ENCODE measurements at places on chromosomes 3 and 15. TPM values are rescaled to one million over a fixed set of nuclear protein-coding genes. Genes with fewer than 3 reads are reported as not detected.
A peak's percentile ranks its signal among the peaks of the same experiment; 100 is the strongest.

Gene PFKFB4
- 13.9 TPM for total RNA-seq

Gene PLSCR4
- total RNA-seq = 1.1 TPM

Gene HRG
- not detected for total RNA-seq

Gene NME9
- not detected for total RNA-seq

Gene WNT5A
- total RNA-seq = 1.3 TPM

Gene KNG1
- total RNA-seq = not detected

Gene ACTC1
- 52.2 TPM for total RNA-seq

Gene ZNF148
- 24.8 TPM for total RNA-seq

DNA sequence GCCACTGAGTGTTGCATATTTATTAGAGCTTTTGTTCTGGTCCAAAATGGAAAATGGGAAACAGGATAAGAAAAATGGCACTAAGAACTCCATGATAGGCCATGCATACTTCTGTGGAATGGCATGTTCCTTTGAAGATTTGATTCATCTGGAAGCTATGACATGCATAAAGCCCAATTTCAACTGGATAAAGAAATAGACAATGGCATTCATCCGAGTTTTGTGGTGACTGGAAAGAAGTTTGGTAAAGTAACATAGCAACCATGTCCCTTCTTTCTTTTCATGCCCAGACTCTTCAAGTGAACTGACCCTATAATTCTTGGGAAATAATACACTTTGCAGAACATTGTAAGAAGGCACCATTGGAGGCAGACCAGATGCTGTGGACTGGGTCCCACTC lies 368.4 kb upstream of the IL12A start:
- no peak for DNase-seq

DNA sequence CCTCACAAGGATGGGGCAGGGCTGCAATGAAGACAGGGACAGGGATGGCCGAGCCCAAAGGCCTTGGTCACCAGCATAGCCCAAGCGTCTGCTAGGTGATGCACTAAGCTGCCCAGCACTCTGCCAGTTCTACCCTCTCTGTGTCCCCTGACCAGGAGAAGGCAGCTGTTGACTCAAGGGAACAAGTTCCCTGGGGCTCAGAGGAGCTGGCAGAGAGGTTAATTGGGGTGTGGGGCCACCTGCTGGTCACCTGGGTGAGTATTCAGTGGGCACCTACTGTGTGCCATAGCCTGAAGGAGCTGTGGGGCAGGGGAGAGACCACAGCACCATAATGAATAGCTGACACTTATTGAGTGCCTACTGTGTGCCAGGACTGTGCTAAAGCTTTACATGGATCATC lies 22.0 kb upstream of the DOCK3 start:
- peak; percentile 71 for DNase-seq

- DNase-seq = no peak
Measured at GRCh38 chr3:17678116-17678741, 64.2 kb downstream of the TBC1D5 start.

GRCh38 chr3:197399486-197399885 lies 101.1 kb upstream of the DLG1 start:
- DNase-seq = no peak

- no peak for DNase-seq
Measured at GRCh38 chr3:174436367-174436766, 422.8 kb upstream of the NAALADL2 start.

GRCh38 chr3:184117636-184118035 lies 17.5 kb upstream of the EIF2B5 start:
- no peak for DNase-seq

GRCh38 chr3:18641916-18642315 lies 216.8 kb upstream of the SATB1 start:
- DNase-seq = no peak

DNA sequence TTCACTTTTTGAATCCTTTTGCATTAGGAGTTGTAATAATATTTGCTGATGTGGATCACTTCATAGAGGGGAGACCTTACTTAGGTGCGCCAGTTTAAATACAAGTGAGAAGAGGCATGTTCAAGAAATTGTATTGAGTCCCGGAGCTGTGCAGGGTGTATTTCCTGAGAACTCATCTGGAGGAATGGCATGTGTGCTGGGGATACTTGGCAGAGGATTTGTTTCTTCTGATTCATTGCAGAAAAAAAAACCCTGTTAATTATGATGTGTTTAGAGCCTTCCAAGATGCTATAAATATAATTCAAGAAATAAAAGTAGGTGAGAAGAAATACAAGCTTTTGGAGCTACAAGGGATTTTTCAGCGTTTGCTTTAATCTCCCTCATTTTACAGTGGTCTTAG lies 97.6 kb downstream of the TPRG1 start:
- no peak for DNase-seq

- no peak for DNase-seq
Measured at GRCh38 chr3:5160940-5161858, 26.3 kb upstream of the EDEM1 start.

DNA sequence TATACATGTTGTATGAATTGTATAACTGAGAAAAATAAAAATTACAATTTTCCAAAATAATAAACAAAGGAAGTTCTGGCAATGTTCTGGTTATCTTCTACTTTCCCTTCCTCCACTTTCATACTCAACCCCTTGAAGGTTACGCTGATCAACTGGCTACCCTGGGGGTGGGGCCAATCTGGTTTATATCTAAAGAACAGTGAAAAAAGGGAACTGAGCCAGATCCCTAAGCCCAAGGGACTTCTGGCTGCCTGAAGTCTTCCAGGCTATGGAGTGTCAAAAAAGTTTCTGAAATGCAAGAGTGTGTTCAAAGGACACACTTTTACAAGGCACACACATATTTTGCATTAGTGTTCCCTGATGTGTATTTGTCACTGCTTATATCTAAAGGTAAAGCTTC lies 591.9 kb downstream of the ROBO1 start:
- DNase-seq = no peak

DNA sequence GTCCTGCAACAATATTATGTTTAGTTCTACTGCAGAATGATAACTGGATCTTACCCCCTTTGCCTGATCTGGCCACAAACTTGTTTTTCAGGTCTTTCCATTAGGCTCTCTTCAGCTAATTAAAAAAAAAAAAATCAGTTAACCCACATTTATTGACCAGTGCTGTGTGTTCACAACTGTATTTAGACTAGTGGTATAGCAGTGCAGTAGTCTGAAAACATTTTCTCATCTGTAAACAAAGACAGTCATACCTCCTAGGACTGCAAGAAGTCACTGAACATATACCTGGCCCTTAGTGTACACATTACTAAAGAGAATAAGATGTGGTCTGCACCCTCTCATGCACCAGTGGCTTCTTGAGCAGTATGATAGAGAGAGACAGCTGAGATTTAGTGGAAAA lies 22.5 kb downstream of the LPP start:
- no peak for DNase-seq

DNA sequence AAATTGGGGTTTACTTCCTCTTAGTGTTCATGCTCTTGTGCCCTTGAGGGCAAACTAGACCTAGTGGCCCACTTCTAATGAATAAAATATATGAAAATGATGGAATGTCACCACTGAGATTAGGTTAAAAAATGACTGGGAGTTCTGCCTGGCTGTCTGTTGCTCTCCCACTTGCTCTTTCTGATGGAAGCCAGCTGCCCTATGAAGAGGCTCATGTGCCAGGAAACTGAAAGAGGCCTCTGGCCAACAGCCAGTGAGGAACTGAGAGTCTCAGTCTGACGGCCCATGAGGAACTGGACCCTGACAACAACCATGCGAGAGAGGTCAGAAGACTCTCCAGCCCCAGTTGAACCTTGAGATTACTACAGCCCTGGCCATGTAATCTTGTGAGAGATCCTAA lies 107.1 kb upstream of the FHIT start:
- no peak for DNase-seq

DNA sequence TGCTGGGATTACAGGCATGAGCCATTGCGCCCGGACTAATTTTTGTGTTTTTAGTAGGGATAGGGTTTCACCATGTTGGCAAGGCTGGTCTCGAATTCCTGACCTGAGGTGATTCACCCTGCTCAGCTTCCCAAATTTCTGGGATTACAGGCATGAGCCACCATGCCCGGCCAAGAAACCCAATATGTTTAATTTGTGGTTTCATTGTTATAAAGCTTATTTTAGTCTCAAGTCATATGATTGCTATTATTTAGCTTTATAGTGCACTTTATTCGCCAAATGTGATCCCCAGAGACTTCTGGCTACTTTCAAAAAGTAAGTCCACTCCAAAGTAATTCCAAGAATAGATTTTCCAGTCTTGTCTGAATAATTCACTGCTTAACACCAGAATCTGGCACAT lies 19.3 kb upstream of the SLC4A7 start:
- DNase-seq = no peak

GRCh38 chr15:91104111-91104510 lies 4.1 kb downstream of the SV2B start:
- no peak for DNase-seq

DNA sequence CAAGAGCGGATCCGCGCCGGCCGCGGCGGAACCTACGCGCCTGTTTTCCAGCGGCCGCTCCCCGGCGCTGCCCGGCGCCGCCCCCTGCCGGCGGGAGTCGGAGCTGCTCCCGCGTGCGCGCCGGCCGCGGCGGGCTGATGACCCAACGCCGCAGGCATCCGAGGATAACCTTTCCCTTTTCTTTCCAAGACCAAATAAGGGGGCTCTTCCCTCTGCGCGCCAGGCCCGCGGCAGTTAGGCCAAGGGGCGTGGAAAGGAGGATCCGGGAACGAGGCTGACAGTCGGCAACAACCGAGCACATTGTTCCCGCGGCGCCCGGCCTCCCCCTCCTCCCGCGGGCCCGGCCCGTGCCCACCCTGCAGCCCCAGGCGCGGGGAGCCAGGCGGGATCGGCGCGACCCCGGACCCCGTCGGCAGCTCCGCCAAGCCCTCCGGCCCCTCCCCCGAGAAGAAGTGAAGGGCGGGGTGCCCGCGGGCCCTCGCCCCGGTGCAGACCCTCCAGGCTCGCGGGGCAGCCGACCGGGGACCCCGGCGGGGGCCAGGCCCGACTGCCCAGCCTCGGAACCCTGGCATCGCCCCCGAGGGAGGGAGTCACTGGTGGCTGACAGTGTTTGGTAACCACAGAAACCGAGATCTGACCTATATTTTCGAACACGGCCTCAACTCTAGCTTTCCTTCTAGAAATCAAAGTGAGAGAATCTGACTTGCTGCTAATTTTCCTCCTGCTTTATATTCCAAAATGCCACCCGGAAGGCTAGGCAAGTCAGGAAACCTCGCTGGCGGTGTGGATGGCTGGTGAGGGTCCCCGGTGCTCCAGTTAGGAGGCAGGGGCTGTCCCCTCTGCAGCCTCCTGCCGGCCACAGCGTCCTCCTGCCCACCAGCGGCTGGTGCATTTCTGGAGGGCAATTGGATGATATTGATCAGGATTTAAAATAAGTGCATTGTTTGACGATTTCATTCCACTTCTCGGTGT lies 45.6 kb upstream of the SYNM start:
- peak; percentile 85 for DNase-seq
